ENCODE measurements at places on chromosomes 16 and 17.

DNA sequence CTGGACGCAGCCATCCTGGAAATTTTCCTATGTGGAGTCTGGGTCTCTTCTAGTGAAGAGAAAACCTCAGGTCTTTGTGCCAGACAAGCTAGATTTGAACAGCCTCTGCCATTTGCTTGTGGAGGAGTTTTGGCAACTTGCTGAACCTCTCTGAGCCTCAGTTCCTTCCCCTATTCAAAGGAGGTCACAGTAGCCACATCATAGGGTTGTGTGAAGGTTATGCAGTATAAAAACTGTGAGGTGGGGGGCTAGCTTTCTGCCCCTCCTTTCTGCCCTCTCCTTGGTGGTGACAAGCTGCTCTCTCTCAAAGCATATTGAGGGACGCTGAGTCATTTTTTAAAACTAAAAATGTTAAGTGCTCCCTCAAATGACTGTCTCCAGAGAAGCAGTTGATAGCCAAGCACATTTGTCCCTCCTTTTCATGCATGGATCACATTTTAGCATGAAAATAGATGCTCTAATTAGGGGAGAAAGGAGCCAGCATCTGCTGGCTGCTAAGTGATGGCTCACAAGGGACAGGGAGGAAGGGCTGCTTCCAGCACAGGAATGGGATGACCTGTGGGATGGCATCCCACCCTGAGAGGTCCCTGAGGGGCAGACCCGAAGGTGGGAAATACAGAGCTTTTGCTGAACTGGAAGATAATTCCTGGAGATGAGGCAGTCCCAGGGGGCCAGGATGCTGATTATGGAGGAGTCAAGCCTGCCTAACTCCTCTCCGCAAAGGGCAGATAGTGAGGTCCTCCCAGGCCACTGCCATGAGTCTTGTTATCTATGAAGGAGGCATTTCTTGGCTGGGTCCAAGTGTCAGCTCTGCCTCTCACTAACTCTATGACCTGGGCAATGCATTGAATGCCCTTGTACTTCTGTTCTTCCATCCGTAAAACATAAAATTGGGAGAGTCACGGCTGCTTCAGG, 218.8 kb downstream of the RAB11FIP4 start:
- no peak for DNase-seq

GRCh38 chr16:48681520-48681919, 71.5 kb upstream of the N4BP1 start:
- DNase-seq: no peak

GRCh38 chr17:12821376-12821940, 32.2 kb downstream of the ARHGAP44 start:
- DNase-seq: no peak

- no peak for DNase-seq
Measured at GRCh38 chr16:24955975-24956731, 59.0 kb downstream of the ARHGAP17 start.

- DNase-seq: no peak
Measured at GRCh38 chr16:29742683-29743275, 3.0 kb downstream of the C16orf54 start.

DNA sequence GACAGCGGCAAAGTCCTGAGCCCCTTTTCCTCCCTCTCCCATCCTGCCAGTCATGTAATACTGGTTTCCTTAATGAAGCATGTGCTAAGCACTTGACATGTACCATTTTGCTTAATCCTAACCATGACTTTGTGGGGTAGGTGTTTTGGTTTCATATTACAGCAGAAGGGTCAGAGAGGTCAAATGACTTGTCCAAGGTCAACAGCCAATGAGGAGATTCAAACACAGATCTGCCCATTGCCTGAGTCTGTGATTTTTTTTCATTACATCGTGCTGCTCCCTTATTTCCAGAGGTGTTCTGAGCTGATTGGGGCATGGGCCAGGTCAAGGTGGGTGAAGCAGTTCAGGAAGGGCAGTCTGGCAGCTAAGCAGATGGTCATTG, 17.6 kb upstream of the PHF12 start:
- DNase-seq: no peak

All from CD4-positive, alpha-beta T cell treated with Interleukin-15 for 4 hours (primary cell).